Spleen (tissue), 13 donors: ENCODE measurements at places on chromosomes 6 and 20. TPM values are rescaled to one million over a fixed set of nuclear protein-coding genes. Genes with fewer than 3 reads are reported as not detected.

The ZBTB12 gene
- 2.4 TPM for polyA plus RNA-seq

GRCh38 chr20:60658681-60659080 lies 593.4 kb upstream of the CDH4 start:
- no peak for DNase-seq

DNA sequence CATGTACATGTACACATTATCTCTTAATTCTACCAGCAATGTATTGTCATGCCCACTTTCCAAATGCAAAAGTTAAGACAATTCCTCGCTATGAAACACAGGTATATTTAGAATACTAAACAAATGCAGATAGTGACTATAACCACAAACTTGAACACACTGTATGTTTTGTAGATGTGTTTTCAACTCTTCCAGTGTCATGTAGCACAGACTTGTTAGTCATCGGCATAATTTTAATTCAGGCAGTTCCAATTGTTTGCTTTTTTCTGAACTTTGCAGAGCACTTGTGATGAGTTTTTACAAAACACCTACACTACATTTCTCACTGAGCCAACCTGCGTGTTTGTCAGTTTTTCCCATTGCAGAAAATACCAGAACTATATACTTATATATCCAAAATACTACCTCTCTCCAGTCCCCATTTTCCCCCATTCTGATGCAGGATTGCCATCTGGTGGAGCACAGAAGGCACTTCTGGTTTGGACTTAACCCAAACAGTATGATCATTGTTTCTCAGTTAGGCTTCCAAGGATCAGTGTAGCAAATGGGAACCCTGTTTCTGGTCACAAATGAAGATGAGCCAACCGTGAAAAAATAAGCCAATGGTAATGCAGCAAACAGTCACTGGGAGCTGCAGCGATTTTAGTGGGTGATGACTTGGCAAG lies 143.4 kb downstream of the ADGRB3 start:
- DNase-seq: no peak

- no peak for DNase-seq
Measured at GRCh38 chr6:126033696-126034095, 47.4 kb downstream of the TRMT11 start.

The CNR1 gene
- polyA plus RNA-seq: 2.5 TPM

The CUL7 gene
- polyA plus RNA-seq: 3.6 TPM

DNA sequence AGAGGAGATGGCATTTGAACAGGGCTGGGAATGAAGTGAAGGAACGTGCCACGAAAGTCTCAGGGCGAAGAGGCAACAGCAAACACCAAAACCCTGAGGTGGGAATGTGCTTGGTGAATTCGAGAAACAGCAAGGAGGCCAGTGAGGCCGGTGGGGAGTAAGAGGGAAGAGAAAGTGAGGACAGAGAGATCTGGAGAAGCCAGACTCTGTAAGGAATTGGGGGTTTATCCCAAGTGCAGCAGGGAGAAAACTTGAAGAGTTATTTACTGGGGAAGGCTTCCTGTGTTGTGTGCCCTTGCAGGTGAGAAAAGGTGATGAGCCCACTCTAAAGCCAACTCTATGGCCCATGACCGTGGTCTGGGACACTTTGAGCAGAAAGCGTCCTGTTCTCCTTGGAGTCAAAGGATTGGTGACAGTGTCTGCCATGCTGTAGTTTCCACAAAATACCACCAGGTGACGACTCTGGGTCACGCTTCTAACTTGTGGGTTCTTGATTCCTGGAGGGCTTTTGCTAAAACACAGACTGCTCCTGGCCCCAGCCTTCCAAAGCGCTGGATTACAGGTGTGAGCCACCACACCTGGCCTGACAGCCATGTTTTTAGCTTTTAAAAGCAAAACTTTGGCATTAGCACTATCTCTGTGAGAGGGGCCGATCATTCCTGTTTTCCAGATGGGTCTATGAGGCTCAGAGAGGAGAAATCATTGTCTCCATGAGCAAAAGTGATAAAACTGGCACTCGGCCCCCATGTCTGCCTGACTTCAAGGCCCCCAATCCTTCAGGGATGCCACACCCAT lies 18.0 kb upstream of the CSNK2A1 start:
- DNase-seq: no peak

GRCh38 chr20:57500962-57501361 lies 24.0 kb downstream of the CTCFL start:
- DNase-seq: no peak

DNA sequence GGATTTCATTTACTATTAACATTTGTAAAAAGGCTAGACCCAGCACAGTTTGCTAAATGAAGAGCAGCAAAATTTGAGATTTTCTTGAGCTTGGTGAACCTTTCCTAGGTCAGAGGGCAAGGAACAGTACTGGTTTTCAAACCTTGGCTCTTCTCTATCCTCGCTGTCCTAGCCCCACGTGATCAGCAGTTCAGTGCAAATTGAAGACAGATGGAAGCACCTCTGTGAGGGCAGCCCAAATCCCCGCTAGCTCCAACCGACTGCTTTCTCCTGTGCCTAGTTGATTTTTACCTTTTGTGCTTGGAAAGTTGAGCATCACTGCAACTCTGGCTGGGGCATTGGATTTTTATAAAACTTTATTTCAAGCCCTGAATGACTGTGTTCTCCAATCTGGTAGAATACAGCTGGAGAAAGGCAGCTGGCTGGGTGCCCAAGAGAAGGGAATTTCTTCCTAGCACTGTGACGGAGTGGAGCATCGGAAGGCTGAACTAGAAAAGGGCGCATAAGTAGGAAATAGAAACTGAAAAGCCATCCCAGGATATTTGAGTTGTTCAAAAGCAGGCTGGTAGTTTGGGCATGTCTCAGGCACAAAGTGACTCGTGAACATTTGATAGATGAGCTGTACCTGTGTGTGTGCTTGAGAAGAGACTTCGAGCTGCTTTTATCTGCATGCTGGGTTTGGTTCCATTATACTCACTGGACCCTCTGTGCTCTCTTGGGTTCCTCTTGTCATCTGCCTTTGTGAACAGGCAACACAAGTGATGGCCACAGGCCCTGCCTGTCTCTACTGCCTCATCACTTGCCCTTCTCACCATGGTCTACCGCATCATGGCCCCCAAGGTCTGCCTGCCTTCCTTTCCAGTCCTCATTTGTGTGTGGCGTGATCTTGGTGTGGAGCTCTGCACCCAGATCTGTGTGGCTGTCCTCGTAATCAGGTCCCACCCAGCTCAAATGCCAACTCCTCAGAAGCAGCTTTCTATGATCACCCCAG lies 2.3 kb downstream of the RNF114 start:
- DNase-seq: peak; percentile 25

DNA sequence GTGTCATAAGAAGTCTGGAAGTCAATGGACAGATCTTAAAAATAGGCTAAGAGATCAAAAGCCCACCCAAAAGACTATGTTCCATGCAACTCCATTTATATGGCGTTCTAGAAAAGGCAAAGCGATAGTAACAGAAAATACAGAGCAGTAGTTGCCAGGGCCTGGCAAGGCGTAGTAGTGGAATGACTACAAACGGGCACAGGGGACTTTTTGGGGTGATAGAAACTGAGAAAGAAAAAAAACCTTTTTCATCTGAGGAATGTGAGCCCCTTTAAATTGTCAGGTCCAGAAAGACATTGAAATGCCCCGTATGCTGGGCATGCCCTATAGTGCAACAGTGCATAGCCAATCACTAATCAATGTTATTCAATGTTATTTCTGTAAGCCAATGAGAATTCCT lies 47.2 kb upstream of the FAM50B start:
- no peak for DNase-seq
